ENCODE measurements at places on chromosomes 5 and 9.

DNA sequence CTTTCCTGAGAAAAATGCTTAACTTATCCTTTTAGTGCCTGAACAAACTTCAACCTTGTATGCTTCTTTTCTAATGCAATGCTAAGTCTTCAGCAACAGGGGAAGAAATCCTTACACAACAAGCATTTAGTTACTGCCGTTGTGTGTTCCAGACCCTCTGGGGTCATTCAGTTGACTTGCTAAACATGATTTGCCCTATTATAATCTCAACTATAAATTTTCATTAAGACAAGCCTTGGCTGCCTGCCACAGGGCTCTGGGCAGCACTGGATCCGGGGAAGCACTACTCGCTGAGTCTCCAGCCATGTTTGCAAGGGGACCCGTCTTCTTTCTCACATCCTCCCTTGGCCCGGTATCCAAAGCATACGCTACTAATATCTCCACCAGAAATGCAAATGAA, 58.1 kb downstream of the PTCH1 start:
- no peak for DNase-seq

DNA sequence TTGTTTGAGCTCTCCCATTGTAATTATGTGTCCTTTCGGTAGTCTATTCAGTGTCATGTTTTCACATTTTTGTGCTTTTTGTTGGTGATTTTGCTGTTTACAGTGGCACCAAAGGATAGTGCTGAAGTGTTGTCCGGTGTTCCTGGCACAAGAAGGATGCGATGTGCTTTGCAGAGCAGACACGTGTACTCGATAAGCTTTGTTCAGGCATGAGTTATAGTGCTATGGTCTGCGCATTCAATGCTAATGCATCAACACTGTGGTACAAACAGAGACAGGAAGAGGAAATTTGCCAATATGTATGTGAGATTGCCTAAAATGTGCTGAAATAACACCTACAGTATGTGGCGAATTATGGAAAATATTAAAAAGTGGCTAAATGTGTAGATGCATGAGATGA, 913.4 kb upstream of the ACO1 start:
- DNase-seq = no peak

- DNase-seq = no peak
Measured at GRCh38 chr9:84471816-84472215, 131.3 kb upstream of the SLC28A3 start.

- DNase-seq = no peak
Measured at GRCh38 chr5:167944121-167944852, 347.2 kb upstream of the WWC1 start.

- no peak for DNase-seq
Measured at GRCh38 chr9:97502984-97503861, 1.8 kb downstream of the TMOD1 start.

DNA sequence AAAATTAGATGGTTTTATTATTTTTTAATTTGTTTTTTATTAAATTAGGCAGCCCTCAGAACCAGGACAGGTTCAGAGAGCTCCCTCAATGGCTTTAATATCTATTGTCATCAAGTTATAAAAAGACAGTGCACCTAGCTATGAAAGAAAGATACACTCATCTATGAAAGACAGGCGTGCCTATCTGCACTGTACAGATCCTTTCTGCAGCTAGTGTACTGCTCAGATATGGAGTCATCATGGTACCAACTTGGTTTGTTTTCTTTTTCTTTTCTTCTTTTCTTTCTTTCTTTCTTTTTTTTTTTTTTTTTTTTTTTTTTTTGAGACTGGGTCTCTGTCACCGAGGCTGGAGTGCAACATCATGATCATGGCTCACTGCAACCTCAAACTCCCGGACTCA, 54.8 kb upstream of the GPBP1 start:
- no peak for DNase-seq

- DNase-seq = no peak
Measured at GRCh38 chr5:81268521-81269196, 32.7 kb upstream of the ZCCHC9 start.

DNA sequence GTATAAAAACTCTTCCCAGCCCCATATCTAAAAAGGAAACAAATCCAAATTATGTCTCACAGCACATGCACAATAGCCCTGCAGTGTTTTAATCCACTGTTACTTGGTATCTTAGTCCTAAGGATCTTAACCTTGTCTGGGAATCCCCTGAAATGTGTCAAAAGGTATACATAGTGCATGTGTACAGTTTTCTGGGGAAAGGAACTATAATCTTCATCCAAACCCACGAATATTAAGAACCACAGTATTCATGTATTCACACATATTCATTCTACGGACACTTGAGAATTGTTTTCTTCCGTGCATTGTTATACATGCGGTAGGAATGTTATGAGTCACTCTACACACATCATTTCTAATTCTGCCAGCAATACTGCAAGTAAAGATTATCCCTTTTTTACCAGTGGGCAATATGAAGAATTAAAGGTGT, 47.8 kb upstream of the SNX2 start:
- DNase-seq = no peak

- DNase-seq = no peak
Measured at GRCh38 chr9:72140586-72140985, 8.7 kb upstream of the GDA start.

DNA sequence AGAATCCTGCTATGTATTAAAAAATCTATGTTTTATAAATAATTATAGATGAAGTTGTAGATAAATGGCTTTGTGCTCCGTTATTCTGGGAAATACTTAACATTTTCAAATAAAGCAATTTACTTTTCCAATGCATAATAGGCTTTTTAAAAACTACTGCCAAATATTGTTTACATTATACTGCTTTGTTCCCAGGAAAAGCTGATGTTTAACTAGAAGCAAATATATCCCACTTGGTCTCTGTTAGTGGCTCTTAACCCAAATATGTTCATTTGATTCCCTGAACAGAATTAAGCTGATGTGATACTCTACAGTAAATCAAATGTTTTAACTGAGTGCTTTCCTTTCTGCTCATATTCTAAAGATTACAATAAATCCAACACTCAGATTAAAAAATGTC, 326.3 kb downstream of the SLCO4C1 start:
- DNase-seq = no peak

DNA sequence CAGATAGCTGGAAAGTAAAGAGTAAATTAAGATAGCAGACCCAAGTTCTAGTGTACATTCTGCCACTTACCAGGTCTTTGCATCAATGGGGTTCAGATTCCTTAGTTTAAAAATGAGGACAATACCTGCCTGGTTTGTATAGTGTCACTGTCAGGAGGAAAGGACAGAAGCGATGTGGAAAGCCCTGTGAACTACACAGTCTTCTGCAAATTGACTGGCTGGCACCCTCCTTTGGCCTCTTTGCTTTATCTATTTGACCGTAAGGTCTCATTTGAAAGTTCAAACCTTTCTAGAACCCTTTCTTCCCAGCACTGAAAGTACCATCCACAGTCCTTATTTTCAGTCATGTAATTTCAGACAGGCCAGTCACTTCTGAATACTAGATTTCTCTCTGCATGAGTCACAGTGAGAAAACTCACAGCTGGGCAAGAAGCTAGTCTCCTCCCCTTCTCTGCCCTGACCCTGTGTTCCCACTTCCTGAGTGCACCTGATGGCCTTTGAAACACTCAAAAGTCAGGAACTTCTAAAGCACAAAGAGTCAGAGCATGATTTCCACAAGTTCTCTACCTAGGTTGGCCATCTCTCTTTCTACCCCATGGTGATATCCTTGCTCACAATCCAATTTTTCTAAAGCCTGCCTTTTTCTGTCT, 91.3 kb upstream of the RASEF start:
- no peak for DNase-seq

GRCh38 chr9:92589923-92590322, 54.1 kb upstream of the ECM2 start:
- DNase-seq = no peak

DNA sequence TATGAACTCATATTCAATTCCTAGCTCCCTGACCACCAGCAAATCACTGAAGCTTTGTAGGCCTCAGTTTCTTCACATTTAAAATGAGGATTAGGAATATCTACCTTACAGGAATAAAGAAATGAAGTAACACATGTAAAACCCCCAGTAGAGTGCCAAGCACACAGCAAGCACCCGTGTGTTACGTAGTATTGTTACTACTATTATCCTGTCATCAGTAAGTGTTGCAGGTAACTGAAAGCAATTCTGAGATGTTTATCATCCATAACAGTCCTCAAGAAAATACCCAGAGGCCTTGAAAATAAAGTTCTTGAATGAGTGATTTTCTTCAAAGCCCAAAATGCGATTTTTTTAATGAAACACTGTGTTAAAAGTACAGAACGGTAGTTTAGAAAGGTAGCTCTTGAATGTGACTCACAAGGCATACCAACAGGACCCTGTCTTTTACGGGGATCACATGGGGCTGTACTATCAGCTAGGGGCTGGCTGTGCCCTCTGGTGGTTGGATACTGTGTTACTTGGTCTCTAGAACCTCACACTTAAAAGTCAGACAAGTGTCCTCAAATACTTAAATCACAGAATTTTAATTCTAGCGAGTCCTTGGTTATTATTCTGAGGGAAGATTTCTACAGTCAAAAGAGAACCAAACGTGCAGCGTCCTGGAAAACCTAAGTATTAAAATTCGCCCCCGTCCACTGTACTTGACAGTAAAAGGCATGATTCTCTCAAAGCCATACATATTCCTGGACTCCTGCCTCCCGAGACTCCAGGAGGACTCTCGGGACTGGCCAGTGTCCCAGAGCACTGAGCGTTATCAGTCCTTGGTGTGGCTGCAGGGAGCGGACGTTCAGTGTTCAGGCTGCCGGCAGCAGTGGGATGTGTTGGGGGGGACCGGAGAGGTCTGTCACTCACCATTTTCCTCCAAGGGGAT, 725 bp downstream of the NDUFB6 start:
- peak; percentile 21 for DNase-seq

- DNase-seq = no peak
Measured at GRCh38 chr5:78243639-78244038, 50.9 kb downstream of the AP3B1 start.

GRCh38 chr5:58018016-58018415, 441.9 kb downstream of the PLK2 start:
- no peak for DNase-seq

DNA sequence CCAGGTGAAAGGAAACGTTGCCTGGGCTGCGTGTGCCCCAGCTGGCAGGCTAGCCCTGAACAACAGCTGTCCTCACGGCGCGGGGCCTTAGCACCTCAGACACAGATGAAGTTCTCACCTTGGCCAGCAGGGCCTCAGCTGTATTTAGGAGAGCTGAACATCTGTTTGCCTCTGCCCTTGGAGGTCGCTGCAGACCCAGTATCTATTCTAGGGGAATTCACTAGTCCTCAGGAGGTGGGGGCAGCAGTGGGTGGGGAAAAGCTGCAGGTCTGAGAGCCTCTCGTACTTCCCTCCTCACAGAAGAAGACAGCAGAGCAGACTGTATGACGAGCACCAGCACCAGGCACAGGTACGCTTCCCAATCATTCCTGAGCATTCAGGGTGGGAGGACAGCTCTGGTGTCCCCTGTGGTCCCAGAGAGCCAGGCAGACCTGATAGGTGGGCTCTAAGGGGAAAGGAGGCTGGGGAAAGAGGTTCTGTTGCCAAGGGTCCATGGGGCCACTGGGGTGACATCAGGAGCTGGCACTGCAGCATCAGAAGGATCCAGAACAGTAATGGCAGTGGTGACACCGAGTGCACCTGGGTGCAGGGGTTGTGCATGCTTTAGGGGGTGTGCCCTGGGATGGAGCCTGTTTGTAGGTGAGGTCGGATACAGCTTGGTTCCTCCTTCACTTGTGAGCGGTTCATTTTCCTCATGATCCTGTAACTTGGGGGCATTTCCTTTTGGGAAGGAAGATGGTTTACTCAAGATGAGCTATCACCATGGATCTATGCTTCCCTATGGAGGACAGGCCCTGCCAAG, 13.8 kb downstream of the CD74 start:
- no peak for DNase-seq

DNA sequence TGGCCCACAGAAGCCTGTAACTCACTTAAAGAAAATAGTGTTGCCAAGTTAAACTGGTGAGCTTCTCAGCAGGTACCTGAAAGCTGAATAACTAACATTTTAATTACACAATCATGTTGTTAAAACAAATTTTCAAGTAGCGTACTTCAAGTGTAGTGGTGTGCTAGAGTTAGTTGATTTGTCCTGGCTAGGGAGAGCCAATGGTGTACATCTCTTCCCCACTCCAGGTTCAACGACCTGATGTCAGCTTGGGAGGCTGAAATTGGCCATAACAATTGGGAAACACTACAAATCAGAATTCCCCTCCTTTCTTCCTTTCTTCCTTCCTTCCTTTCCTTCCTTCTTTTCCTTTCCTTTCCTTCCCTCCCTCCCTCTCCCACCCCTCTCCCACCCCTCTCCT, 295.3 kb upstream of the SLC24A2 start:
- DNase-seq = no peak

DNA sequence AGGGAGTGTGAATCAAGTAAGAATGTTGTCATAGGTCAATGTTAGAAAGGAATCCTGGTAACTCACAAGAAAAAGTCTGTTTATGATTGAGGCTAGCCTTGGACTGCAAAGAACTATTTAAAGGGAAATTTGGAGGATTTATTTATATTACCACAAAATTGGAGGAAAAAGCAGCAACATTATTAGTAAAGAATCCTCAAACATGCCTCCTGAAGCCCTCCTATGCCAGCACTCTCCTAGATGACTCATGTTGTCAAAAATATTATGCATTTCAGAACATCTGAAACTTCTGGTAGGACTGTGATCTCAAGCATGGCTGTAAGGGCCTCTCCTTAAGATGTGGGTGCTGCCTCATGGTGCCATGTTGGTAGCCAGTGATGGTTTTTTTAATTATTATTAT, 628.5 kb downstream of the CHSY3 start:
- no peak for DNase-seq

DNA sequence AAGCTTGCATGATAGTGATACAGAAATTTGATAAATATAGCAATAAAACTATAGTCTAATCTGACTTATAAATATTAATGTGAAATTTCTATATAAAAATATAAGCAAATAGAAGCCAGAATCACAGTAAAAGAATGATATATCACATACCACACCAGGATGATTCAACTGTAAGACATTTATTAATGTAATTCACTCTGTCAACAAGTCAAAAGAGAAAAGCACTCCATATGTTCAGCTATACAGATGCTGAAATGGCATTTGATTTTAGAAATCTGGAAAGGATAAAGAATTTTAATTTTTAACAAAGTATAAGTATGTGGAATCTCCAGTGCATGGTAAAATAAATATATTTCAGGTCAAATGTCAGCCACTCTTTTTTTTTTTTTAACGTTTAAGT, 372.4 kb downstream of the KCNN2 start:
- DNase-seq = no peak

- no peak for DNase-seq
Measured at GRCh38 chr5:61974680-61975079, 331.3 kb upstream of the KIF2A start.

GRCh38 chr5:147558826-147559225, 49.0 kb upstream of the DPYSL3 start:
- DNase-seq = no peak

- DNase-seq = no peak
Measured at GRCh38 chr9:84856181-84856632, 186.7 kb downstream of the NTRK2 start.

- no peak for DNase-seq
Measured at GRCh38 chr9:18269561-18269960, 204.4 kb upstream of the ADAMTSL1 start.

Measured in NCI-H510A treated with DMSO at 0.1 percent for 48 hours (cell line).